ENCODE measurements at places on chromosomes 3 and 15.

GRCh38 chr15:23773093-23773492 is 86.0 kb upstream of the NDN start:
- no peak for DNase-seq

GRCh38 chr3:189529468-189529867 is 101.7 kb upstream of the TP63 start:
- DNase-seq = no peak

DNA sequence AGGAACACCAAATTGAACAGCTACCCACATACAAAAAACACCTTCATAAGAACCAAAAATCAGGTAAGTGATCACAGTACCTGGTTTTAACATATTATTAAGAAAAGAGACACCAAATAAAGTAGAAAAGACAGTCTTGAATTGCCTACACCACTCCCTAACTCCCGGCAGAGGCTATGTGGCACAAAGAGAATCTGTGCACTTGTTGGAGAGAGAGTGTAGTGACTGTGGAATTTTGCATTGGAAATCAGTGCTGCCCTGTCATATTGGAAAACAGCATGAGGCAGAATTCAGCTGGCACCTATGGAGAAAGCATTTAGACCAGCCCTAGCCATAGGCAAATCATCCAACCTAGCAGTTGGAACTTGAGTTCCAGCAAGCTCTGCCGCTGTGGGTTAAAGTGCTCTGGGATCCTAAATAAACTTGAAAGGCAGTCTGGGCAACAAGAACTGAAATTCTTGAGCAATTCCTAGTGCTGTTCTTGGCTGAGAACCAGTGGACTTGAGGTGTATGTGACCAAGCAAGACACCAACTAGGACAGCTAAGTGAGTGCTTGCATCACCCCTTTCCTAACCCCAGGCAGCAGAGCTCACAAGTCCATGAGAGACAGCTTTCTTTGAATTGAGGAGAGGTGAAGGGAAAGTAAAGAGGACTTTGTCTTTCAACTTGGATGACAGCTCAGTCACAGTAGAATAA is 969.6 kb upstream of the ALCAM start:
- DNase-seq = no peak

DNA sequence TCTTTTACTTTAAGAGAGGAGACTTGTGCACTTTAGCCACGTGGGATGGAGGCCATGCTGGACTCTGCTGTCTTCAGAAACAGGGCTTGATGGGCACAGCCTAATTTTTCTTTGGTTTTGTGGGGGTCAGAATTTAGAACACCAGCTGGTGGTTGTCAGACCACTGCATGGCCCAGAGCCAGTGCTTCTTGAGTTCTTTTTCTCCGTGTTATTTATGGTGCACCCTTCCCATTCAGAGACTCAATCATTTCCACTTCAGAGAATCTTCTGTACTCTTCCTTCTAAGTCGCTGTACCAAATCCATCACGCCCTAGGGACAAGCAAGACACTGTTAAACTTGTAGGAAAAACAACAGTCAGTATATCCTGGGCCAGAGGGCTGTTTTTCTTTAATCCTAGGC is 20.1 kb downstream of the PRR23A start:
- no peak for DNase-seq

Measured in stimulated activated CD8-positive, alpha-beta memory T cell treated with anti-CD3 and anti-CD28 coated beads, Interleukin-4, amount 100 ng/mL, for 48 hours (primary cell).